ENCODE measurements at places on chromosomes 2 and 18.

DNA sequence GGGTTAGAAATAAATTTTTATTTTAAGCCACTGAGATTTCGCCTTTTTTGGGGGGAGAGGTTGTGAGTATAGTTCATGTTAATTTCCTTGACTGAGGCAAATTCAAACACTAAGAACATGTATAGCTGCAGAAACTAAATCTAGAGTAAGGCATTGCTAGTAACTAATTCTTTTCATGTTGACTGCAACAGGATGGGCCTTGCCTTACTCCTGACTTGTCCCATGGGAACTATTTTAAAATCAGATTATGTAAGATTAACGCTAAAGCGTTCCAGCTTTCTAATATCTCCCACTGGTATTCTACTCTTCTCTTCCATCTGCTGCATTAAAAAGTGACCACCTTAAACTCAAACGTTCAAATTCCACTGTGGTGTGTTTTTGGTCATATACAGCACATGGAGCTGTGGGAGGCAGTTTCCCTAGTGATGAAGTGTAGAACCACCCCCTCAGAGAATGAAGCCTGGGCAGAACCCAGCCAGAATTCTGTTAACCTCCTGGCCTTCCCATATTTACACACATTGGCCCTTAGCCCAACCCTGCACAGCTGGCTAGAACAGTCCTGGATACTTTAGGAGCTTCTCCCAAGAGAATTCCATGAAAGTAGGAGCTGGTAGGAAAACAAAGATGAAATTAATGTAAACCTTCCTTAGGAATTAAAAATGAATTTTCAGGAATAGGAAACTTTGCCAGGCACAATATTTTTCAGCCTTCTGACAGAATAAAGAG lies 687.8 kb downstream of the SLC4A3 start:
- no peak for DNase-seq

- DNase-seq: no peak
These were observed 226.0 kb upstream of the TANK start for GRCh38 chr2:160934263-160934662.

DNA sequence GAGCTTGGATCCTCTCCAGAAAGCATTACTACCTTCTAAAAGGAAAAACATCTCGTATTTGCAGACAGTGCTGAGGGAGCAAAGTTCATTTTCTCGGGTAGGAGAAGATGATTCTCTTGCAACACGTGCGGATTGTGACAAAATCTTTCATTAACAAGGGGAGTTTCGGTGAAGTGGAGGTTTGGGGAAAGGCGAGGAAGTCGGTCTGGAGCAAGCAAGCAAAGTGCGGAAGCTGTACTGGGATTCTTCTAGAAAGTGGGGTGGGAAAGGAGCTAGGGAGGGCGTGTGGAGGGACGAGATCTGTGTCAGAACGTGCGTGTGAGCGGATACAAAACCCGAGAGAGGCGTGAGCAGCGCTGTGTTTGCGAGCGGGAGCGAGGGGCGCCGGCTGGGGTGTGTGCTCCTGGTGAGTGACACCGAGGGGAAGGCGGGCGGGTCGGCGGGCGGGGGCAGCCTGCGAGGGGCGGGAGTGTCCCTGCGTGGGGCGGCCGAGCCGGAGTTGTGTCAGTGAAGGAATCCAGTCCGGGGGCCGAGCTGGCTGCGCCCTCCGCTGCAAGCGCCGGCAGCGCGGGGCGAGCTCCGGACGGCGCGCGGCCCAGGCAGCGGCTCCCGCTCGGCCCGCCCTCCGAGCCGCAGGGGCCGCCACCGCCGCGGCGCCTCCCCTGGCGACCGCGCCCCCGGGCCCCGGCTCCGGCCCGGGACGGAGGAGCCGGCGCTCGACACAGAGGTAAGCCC lies at the start of gene SPATS2L:
TSS of gene SPATS2L (plus strand) at position 498 of the 735 bp plus-strand sequence. CDS start 82,552 bp downstream, outside the sequence.
- peak; percentile 41 for DNase-seq

DNA sequence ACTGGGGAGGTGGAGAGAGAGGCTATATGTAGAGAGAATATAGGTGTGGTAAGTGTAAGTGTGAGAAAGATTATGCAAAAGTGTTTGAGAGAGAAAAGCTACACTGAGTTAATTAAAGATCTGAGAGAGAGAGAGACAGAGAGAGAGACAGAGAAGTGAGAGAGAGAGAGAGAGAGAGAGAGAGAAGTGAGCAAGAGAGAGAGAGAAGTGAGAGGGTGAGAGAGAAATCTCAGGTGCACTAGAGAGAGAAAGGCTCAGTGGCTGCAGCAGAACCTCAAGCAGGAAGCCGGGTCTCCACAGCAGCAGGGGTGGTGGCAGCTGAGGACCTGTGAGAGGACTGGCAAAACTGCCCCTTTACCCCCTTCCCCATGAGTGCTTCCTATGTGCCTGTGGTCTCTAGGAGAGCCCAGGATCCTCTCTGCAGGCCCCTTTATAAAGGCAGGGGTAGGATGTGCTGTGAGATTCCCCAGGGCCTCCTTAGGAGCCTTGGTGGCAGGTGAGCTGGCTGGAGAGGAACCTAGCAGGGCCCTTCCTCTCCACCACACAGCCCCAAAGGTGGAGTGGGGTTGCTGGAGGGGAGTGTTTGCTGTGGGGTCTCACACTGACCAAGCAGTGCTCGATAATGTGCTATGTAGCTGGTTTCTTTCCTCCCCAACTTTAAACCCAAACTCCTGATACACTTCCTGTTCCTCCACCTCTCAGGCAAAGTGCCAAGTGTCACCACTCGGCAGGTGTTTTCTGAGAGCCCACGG lies 52.6 kb downstream of the SLC4A5 start:
- peak; percentile 41 for DNase-seq

DNA sequence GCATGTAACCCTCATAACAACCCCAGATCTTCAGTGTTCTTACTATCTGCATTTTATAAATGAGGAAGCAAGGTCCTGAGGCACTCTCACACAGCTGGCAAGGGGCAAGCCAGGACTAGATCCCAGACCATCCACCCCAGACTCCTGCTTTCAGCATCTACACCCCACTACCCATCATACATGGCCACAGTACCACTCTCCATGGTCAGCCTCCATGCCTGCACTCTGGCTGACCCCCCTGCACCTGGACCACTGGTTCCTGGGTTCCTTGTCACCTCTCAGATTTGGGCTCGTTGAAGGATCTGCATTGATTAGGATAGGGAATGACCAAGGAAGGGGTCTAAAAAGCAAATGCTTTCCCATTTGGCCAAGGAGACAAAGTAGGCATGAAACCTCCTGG lies 36.0 kb upstream of the TEX51 start:
- DNase-seq: no peak

DNA sequence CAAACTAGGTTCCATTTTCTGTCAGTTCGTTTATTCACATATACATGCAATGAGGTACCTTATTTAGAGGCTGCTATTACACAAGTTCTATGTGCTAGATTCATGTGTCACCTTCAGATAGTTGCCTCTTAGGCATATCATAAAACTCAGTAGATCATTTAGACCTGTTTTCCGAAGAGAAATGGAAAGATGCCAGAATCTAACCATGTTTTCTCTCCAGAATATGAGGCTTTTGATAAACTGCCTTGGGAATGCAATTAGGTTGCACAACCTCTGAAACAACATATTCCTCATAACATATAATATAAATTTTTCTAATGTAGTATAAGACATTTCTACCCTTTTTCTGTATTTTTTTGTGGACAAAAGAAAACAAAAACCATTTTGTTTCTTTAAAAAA lies 108.1 kb downstream of the PRPF40A start:
- no peak for DNase-seq

DNA sequence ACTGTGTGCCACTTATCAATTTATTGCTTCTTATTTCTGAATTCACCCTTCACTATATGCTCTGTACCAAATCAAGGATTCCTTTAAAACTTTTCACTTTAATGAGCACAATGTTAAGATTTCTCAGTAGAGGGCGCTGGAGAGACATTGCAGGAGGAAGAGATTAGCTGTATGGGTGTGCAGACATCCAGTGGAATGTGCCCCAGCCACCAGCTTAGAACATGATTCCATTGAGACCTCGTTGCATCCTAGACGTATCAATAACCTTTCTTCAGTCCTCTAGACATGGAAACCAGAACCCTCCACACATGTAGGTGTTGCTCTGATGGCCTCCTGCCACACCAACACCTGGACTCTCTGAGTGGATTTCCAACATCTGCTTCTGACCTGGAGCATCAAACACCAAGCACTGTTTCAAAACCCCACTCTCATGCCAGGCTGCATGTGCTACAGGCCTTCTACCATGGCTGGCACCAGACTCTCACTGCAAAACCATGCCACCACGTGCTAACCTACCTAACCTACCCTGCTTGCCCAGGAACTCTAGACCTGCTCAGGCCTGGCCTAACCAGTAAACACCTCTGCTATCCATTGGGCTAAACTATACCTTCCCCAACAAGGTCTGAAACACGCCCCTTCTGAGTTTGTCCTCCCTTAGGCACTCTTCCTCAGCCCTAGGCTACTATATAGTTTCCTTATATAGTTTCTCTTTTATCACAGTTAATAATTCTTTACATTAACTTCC lies 633.2 kb upstream of the PKDCC start:
- no peak for DNase-seq

DNA sequence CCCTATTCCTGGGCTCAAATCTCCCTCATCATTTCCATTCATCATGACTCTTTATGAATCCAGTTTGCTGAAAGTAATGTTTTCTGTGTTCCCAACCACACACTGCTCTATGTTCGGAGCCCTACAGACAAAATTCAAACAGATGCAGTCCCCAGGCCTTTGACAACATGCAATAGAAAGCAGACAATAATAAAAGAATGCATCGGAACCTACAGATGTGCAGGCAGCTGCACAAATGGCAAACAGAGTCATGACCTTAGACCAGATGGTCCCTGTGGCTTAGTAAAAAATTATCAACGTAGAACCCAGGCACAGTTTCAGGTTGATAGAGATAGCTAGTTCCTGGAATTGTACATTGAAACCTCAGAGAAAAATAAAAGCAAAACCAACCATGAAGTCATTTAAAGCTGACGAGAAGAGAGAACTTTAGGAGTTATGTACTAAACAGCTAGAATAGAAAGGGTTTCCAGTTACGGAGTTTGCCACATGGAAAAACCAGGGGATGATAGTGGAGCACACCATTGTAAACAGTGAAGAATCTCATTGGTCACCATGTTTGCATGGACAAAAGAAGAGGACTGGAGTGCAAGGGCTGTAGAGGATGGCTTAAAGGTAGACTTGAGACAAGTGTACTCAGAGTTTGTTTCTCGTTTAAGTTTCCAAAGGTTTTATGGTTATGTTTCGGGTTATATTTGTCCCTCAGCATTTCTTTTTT lies 23.2 kb upstream of the ACVR1 start:
- no peak for DNase-seq

- DNase-seq: no peak
These were observed 144.0 kb upstream of the VRK2 start for GRCh38 chr2:57902578-57902977.

GRCh38 chr2:236569573-236569973 lies at the start of gene ACKR3:
TSS of gene ACKR3 (plus strand) at chr2:236569825. CDS start at chr2:236580466, 10,641 bp downstream.
- DNase-seq: peak; percentile 77

GRCh38 chr18:79940814-79941472 lies 10.5 kb downstream of the SLC66A2 start:
- no peak for DNase-seq

GRCh38 chr18:76410660-76411417 lies 84.2 kb downstream of the ZNF516 start:
- no peak for DNase-seq

- no peak for DNase-seq
These were observed 909.4 kb upstream of the GYPC start for GRCh38 chr2:125746321-125747164.

DNA sequence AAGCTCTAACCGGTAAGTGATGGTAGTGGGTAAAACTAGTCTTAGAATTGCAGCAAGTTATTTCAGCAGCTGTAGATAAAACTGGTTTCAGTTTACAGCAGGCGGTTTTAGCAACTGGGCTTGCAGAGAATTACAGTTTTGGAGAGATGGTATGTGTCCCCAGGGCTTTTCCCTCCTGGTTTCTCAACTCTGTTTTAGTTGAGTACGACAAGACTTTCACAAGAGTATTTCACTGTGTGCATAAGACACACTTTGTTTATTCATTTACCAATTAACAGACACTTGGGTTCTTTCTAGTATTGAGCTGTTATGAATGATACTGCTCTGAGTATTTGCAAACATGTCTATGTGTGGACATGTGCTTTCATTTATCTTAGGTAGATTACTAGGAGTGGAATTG lies 65.6 kb upstream of the RFX8 start:
- no peak for DNase-seq

- no peak for DNase-seq
These were observed 131.5 kb downstream of the TMEM17 start for GRCh38 chr2:62374301-62375112.

- DNase-seq: no peak
These were observed 262.3 kb downstream of the ZNF516 start for GRCh38 chr18:76232779-76233178.

DNA sequence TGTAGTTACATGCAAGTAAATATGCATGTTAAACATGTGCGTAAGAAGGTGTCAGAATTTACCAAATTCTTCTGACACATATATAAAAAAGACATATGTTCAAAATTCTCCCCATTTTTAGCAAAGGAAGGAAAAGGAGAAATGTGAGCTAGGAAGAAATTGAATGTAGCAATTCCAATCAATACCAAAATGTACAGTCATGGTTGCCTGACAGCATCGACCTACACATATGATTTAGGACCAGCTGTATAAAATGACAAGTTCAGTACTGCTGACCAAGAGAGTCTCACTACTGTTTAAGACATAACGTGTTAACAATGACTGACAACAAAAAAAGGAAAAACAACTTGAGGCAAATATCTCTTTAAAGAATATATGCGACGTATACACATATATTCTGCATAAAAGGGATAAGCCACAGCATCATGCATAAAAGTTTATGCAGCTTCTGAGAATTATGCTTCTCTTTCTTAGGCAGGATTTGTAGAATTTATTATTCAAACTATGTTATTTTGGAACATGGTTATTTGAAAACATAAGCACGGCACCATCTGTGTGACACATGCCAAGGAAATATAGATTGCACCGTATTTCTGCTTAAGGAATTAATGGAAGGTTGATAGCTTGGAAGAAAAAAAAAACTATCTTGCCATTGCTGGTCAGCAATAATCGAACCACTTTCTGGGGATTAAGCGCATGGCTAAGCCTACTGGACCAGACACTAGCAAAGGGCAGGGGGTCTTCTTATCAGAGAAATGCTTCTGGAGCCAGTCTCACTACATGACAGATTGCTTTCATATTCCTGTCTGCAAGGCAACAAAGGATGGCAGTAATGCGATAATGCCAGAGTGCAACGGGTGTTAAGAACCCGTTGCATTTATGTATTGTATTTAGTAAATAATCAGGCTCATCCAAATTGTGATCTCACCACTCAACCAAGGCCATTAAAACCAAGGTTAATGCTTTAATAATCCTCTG lies 154.0 kb downstream of the WDPCP start:
- no peak for DNase-seq
